NCI-H1417 treated with DMSO at 0.1 percent for 48 hours (cell line): ENCODE measurements at places on chromosomes 5 and 9.

DNA sequence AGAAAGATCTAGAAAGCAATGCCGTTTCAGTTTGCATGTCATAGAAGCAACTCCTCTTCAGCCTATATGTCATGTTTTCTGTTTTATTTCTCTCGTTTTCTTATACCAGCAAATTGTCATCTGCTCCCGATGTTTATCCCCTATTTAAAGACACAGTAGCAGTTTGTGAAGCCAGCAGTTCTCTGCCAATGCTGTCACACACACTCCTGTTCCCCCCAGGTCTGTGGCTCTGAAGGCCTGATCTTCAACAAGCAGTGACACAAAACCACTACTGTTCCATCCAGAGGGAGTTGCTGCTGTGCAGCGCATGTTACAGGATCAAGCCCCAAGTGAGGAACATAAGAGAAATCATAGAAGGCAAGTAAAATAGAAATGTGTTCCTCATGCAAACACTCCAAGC, 364.1 kb upstream of the SLC30A5 start:
- DNase-seq, result no peak

- DNase-seq, result no peak
Measured at GRCh38 chr5:89280103-89281037, 397.4 kb upstream of the MEF2C start.

DNA sequence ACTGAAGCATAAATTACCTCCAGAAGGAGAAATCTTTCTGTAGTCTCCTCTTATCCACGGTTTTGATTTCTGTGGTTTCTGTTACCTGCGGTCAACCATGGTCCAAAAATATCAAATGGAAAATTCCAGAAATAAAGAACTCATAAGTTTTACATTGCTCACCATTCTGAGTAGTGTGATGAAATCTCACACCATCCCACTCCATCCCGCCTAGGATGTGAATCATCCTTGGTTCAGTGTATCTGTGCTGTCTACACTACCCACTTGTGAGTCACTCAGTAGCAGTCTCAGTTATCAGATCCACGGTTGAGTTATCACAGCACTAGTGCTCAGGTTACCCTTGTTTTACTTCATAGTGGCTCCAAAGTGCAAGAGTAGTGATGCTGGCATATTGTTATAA, 371.2 kb downstream of the NFIB start:
- DNase-seq, result no peak

DNA sequence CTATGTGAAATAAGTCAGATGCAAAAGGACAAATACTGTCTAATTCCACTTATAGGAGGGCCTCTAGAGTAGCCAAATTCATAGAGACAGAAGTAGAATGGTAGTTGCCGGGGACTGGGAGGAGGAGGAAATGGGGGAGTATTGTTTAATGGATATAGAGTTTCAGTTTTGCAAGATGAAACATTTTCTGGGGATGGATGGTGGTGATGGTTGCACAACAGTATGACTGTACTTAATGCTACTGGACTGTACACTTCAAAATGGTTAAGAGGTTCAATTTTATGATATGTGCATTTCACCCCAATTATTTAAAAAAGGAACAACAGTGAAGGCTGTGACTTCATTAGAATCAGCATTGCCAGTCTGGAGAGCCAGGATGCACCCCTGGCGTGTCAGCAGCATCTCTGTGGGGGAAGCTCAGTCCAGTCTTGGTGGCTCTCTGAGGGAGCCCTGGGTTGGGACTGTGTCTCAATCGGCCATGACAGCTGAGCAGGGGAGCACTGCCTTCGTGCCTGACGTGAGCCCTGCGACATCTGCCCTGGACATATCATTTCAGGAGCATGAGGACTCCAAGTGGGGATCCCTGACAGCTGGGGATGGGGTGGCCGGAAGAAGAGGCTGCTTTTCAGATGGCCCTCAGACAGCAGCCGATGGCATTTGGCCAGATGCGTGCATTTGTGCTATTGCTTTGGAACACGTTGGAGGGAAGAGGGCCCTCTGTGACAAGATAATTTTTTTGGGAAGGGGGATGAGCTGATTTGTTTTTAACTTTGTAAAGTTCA, 130.8 kb upstream of the STC2 start:
- DNase-seq, result no peak

DNA sequence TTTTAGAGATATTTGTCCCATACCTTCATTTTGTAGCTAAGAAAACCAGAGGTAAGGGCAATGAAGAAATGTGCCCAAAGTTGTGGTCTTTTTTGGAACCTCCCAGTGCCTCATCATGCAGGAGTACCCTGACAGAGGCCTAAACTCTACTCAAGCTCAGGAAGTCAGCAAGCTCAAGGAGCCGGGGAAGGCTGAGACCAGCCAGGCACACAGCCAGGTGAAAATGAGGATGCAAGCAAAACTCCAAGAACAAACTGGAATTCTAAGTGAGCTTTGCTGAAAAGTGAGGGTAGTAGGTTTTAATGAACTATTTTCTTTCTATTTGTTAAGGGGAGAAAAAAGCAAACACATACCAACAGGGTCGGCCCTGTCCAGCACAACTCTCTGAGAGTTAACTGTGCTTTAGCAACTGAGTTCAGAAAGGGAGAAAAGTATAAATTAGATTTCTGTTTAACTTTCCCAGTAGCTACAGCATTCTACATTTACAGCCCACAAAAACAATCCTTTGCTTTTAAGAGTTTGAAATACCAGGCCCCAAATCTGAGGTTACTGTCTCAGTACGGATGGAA, 146.4 kb downstream of the GNAQ start:
- no peak for DNase-seq

GRCh38 chr9:95839012-95839411, 36.5 kb upstream of the ERCC6L2 start:
- DNase-seq, result no peak

DNA sequence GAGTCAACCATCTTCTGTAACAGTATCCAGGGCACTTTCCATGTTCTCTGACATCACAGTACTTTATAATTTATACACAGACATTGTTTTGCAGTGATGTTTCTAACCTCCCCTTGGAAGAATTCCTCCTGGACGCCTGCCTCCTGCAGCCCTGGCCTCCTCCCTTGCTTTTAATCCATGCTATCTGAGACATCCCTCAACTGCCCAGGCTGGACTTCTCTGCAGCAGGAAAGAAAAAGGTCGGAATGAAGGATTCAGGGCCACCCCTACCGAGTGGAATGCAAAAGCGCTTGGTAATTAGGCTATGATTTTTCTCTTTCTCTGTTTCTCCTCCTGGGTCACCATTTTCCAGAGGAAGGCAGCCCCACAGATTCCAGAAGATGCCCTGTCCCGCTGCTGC, 47.0 kb upstream of the SHC3 start:
- DNase-seq, result no peak

- no peak for DNase-seq
Measured at GRCh38 chr5:51449026-51449425, 65.8 kb downstream of the ISL1 start.

DNA sequence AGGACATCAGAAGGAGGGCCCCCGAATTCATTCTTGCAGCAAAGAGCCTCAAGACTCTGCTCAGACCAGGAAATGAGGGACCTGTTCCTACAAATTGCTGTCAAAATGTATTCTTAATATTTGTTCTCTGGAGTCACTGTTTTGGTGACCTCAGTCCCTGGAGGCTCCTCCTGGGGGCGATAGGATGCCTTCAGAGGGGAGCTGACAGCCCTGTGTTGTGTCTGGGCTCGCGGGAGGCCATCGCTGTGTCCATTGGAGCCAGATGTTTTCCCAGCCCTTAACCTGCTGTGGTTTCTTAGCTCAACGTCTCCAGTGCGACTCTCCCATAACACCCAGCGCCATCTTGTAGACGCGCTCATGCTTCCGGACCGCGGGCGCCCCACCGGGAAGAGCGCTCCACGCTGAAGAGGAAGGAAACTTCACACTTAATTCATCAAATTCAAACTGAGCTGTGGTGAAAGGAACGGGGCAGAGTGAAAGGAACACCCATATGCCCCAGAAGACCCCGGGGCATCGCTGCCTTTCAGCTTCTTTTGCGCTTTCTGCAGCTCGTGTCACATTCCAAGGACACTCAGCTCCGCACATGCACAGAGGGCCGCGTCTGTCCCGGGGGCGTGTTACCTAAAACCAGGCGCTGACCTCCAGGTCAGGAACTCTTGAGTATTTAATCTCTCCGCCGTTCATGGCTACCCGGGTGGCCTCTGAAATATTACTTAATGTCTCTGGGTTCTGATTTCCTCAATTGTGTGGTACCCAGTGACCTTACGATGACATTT, 112.3 kb upstream of the GDNF start:
- DNase-seq, result no peak

DNA sequence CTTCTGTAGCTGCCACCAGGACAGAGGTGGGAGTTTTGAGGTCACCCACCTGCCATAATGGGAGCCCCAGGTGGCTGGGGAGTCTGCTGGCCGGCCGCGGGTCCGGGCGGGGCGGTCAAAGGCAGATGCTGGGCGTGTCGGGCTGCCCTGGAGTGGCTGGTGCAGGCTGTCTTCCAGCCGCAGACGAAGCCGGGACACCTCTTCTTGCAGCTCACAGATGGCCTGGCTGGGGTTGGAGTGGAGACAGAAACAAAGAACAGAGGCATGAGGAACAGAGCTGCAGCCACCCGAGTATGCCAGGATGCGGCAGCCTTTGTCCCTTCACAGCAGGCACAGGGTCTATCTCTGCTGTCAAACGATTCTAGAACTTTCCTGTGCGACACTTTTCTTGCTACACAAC, 18.0 kb downstream of the ORM2 start:
- DNase-seq, result no peak

DNA sequence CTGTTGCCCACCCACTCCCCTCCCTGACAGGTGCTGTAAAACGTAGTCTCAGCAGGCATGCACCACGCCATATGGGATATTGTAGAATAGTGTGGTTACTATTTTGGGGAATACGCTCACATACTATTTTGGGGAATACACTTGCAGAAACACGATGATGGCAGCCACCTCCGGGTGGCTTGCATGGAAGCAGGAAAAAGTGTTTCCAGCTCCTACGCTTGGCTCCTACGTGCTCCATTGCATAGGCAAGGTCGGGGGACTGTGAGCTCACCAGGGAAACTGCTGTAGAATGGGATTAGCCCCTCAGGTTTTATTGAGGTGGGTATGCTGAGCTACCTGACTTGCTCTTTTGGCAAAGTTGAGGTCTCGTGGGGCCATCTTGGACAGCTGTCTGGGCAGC, 160.3 kb upstream of the NFIL3 start:
- DNase-seq, result no peak

DNA sequence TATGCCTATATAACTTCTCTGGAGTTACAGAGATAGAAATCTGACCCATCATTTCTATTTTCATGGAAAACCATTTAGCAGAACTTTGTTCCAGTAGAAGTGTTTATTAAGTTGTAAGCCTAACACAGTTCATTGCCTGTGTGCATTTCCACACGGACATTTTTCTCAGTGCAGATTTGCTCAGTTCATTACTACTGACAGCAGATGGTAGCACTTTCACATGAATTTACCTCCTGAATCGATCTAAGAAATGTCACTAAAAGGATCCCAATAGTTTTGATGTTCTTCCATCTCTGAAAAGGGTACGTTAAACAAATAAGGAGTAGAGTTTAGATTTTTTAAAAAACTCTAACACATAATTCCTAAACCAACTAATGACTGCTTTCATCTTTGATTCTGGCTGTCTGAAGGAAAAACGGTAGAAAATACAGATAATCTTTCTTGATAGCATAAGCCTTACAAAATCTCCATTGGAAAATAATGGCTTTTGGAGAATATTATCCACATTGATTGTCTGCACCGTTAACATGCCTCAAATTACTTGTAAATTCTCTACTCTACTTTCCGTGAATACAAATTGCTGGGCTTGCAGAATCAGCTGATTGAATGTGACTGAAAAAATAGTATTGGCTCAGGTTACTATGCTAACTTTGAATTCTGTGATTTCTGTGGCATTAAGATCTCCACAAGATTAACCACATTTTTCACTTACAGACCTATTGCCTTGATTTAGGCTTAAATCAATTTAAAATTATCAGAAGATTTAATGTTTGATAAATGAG, 33.1 kb downstream of the RPS23 start:
- no peak for DNase-seq

- DNase-seq, result no peak
Measured at GRCh38 chr5:81854915-81855314, 104.0 kb upstream of the SSBP2 start.

GRCh38 chr9:127201071-127201541, 63.5 kb upstream of the GARNL3 start:
- no peak for DNase-seq

GRCh38 chr9:111599092-111599954, at the start of gene PTGR1:
TSS of gene PTGR1 (minus strand) at chr9:111599647. CDS start at chr9:111597422, 2,225 bp downstream.
- no peak for DNase-seq

GRCh38 chr9:137691646-137692351, 73.0 kb downstream of the EHMT1 start:
- DNase-seq, result no peak

- DNase-seq, result no peak
Measured at GRCh38 chr9:2771661-2772060, 54.4 kb downstream of the KCNV2 start.

GRCh38 chr9:131589993-131590392, 44.7 kb downstream of the PRRT1B start:
- no peak for DNase-seq

GRCh38 chr5:128826275-128826674, 139.0 kb upstream of the SLC27A6 start:
- no peak for DNase-seq

GRCh38 chr5:68776381-68776780, 317.4 kb upstream of the SLC30A5 start:
- no peak for DNase-seq

DNA sequence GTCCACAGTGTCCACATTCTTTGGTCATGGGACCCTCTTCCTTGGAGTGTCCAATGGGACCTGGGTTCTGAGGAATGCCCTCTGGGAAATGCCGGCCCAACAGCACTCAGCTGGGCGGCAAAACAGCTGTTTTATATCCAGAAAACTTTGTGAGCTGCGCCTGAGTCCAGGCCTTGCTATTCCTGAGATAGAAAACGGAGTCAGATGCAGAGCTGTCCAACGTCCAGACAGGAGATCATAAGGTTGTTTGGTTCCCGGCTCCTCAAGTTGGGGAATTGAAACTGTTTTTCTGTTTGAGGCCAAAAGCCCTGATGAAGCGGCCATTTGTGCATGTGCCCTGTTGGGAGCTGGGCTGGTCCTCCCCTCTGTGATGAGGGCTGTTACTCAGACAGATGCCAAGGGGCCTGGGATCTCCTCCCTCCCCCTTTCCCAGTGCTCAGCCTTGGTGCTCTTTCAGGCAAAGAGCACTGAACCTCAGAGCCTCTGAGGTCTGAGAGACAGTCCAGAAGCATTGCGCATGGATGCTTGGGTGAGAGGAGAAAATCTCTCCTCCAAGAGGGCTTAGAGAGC, 66.6 kb upstream of the GARNL3 start:
- no peak for DNase-seq

- DNase-seq, result no peak
Measured at GRCh38 chr5:118592229-118593002, 395.9 kb downstream of the DTWD2 start.

- DNase-seq, result no peak
Measured at GRCh38 chr9:109493648-109494047, 4.5 kb downstream of the PTPN3 start.

DNA sequence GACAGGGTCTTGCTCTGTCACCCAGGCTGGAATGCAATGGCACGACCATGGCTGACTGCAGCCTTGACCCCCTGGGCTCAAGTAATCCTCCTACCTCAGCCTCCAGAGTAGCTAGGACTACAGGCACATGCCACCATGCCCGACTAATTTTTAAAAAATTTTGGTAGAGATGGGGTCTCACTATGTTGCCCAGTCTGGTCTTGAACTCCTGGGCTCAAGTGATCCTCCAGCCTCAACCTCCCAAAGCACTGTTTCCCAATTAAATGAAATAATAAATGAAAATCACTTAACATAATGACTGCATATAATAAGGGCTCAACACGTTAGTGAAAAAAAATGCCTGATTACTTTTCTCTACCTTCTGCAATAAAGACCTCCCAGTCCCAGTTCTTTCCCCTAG, 71.0 kb downstream of the UGCG start:
- DNase-seq, result no peak

GRCh38 chr9:89802781-89803355, 198.1 kb downstream of the GADD45G start:
- no peak for DNase-seq
